ENCODE measurements at places on chromosomes 7 and 10.
A peak's percentile ranks its signal among the peaks of the same experiment; 100 is the strongest.

GRCh38 chr7:131898418-131898817 is 342.0 kb upstream of the PODXL start:
- peak; percentile 6 for DNase-seq

DNA sequence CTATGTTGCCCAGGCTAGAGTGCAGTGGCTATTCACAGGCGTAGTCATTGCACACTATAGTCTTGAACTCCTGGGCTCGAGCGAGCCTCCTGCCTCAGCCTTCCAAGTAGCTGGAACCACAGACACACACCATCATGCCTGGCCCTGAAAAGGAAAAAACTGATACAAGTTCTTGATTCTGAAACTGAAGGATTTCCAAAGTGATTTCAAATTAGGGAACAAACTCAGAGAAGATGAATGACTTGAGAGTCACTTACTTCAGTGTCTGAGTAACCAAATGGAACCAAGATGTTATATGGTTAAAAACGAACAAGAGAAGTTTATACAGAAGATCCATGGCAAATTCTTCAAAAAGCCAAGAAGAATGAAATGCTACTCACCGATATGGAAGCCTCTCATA is 14.4 kb downstream of the CWF19L1 start:
- no peak for DNase-seq

GRCh38 chr7:111990643-111991042 is 215.6 kb downstream of the DOCK4 start:
- no peak for DNase-seq

DNA sequence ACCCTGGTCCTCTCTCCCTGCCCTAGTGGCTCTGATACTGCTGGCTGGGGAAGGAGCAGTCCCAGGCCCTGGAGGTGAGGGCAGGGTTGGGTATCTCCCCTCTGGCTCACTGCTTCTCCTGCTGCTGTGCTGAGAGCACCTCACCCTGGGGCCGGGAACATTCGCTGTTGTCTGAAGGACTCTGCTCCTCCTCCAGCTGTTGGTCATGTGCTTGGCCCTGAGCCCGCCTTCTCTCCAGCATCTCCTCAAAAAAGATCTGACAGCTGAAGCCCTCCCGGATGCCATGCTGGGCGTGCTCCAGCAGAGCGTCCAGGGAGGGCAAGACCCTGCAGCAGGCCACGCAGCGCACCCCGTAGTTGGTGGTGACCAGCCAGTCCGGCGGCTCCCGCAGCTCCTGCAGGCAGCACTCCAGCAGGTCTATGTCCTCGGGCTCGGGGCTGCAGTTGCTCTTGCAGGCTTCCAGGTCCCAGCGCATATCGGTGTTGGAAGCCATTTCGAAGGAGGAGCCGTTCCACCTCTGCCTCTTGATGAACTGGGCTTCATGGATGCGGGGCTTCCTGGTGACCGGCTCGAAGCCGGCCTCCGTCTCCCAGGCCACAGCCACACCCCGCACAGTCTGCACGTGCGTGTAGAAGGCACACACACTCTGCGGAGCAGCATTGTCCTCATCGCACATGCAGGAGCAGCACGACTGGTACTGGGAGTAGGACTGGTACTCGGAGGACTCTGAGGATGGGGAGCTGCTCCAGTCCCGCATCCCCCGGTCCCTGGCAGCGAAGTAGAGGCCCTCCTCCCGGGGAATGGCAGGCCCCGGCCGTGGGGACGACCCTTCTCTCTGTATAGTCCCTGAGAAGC is 2.1 kb downstream of the FAM170B start:
- no peak for DNase-seq

DNA sequence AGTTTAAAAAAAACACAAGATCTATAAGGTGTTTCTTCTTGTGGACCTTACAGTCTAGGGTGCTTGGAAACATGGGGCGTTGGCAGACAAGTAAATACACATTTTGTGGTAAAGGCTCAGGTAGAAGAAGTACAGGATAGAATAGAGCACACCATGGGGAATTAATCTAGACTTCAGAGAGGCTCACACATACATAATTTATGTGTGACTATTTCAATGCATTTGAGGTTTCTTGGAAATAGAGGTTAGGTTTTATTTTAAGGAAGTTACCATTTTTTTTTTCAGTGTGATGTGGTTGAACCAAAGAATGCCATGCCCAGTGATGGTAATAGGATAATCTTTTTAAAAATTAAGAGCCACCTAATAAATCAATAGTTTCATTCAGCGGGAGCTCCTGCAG is 12.8 kb downstream of the CFTR start:
- no peak for DNase-seq

- DNase-seq, result no peak
Measured at GRCh38 chr10:59876695-59877094, 29.7 kb downstream of the CCDC6 start.

All from SJSA1 (cell line).